ENCODE measurements at places on chromosomes 5 and 9.

DNA sequence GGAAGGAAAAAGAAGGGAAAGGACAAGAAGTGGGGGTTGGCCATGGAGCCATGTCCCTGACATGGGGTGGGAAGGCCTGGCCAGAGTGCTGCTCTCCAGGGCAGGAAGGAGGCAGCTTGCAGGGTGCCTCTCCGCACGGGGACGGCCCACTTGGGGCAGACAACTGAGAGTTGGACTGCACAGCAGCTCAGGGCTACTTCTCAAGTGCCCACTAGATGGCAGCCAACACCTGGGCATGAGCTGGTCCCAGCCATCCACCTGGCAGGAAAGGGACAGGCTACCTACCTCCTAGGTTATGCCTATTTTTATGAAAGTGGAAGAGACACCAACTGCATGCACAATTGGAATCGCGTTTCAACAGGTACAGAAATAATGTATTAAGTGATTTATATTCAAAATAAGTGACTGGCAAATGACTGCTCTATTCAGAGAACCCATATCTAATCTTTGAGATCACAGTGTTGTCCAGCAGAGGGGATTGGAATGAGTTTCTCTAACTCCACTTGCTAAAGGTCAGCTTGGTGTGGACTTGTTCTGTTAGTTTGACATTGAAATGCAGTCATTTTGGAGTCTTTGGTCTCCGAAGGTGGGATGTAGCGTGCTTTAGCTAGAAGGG is 113.4 kb downstream of the SYK start:
- DNase-seq = peak; percentile 62

DNA sequence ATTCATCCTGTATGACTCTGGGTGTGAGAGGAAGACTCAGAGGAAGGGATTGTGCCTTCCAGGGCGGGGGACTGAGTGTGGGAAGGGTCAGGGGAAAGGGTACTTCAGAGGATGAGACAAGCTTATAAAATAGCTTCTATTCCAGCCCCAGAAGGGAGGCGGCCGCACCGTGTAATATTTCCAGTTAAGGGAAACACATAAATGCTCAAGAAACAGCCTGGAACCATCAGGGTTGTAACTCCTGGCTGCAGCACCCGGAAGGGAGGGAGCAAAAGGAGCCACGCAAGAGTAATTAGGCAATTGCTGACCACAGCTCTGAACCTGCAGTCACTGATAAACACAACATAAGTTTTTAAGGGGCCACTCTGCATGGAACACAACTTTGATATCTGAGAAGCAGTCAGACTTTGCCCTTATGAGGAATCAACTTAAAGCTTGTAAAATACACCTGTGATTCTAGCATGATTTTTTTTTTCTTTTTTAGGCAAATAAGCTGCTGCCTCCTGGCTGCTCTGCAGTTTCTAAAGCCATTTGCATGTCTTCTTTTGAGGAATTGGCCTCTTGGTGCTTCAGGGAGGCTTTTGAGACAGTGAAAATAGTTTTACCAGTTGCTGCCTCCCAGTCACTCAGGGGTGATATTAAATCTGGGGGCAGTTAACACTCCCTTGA is 382.7 kb downstream of the ENC1 start:
- no peak for DNase-seq

- no peak for DNase-seq
These were observed 422.1 kb downstream of the PDE4D start for GRCh38 chr5:59471463-59471862.

DNA sequence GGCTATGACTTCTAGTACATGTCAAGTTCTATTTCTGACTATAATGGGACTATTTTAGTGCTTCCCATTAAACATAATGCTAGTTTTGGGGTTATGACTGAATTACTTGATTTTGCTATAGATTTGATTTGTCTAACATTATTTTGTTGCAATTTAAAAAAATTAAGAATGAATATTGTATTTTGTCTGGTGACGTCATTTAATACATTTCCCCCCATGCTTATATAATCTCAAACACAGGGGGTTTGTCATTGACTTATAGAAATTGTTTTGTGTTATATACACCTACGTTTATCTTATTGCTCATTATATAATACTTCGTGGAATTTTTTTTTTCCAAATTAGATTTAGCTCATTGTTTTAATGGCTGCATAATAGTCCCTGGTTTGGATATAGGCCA is 270.3 kb upstream of the VLDLR start:
- no peak for DNase-seq

- DNase-seq = no peak
These were observed 103.0 kb downstream of the SPATA31D1 start for GRCh38 chr9:82091610-82092009.

DNA sequence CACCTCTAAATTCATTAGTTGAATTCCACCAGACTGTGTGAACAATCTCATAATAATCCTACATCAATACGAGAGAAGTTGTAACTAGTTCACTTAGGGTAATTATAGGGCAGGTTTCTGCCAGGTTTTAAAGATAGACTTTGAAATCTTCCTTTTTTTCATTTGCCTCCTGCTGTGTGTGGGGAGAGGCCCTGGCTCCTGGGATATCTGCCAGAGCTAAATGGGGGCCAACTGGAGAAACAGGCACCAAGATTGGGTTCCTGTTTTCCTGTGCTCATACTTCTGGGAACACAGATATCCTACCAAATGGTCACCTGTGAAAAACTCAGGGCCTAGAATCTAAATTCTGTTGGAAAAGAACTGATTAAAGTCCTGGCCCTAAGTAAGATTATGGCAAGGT is 42.3 kb downstream of the SH3RF2 start:
- DNase-seq = no peak

DNA sequence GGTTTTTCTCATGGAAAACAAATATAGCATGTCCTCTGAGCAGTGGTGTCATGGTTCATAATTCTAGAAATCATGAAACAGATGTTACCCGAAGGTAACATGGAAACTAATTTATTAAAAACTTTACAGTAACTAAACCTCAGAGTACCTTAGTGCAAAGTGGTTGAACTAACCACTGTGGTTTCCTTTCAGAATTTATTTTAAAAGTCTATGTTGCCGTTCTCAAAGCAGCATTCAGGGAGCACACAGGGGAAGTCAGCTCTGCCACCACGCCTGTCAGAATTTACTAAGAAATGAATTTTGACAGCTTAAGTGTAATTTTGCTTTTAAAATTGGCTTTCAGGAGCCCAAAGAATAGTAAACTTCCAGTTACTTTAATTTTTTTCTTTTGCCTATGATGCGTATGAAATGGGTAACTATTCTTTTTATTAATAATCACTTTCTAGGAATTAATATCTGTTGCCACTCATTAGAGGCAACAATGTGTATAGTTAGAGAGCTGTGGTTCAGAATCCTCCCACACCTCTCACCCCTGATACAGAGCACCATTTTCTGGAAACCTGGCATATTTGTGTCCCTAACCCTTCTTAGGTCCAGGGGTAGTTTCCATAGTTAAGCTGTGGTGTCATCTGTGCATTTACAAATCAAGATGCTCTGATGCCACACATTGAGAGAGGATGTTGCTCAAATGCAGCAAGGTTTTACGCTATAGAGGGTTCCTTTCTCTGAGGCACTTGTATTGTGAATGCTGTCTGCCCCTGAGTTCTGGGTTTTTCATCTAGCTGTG is 202.6 kb downstream of the ZSWIM6 start:
- DNase-seq = no peak
